ENCODE measurements at places on chromosomes 12 and 14.

DNA sequence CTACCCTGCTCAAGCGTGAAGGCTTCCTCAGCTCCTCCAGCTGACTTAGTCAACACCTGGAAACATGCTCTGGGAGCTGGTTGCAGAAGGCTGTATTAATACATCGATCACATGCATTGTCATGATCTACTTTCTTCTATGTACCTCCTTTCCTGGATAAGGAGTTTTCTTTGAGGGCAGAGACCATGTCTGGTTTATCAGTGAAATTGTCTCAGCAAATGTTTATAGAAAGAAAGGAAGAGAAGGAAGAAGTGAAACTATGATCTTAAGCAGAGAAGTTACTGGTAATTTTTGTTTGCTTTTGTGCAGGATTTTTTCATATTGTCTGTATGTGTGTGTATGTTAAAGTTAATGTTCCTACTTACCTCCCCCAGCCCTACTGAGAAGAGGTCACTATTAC is 4.5 kb downstream of the DYRK4 start:
- no peak for DNase-seq

DNA sequence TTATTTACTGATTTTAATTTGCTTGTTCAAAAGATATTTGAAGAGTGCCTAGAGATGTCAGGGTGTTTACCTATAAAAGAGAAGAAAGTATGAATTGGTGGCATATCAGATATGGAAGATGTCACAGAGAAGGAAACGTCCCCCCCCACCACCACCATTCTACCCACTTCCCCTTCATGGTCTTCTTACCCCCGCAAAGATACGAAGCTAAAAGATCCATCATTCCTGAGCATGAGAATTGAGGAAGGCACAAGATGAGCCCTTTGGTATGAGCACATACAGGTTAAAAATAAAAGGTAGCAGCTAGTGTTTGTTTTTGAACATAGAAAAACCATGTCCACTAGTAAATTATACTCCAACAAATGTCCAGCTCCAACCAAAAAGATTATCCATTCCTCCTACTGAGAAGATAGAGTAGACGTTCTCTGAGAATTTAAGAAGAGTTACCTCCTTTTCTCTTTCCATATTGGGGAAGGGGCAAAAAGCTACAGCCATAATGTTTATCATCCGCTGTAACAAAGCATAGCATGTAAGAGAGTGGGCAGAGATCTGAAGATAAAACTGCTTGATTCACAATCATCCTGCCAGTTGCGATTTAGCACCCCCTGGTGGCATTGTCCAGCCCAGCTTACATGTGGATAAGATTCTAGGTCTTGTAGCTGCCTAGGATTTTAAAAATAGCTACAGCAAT is 29.1 kb downstream of the NFYB start:
- DNase-seq, result peak; percentile 75

DNA sequence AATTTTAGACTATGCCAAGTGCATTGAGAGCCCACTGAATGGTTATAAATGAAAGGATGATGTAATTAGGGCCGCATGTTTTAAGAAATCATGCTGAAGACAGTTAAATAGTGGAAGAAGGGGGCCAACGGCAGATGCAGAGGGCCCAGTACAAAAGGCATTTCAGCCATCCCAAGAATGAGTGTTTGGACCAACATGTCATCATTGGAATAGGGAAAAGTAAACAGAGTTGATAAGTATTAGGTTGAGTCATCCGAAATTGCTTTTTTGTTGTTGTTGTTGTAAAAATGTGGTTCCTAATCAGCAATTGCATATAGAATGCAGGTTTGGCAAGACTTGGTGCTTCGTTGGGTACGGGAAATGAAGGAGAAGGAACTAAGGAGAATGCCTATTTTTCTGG is 29.5 kb downstream of the BMP4 start:
- DNase-seq, result peak; percentile 41

DNA sequence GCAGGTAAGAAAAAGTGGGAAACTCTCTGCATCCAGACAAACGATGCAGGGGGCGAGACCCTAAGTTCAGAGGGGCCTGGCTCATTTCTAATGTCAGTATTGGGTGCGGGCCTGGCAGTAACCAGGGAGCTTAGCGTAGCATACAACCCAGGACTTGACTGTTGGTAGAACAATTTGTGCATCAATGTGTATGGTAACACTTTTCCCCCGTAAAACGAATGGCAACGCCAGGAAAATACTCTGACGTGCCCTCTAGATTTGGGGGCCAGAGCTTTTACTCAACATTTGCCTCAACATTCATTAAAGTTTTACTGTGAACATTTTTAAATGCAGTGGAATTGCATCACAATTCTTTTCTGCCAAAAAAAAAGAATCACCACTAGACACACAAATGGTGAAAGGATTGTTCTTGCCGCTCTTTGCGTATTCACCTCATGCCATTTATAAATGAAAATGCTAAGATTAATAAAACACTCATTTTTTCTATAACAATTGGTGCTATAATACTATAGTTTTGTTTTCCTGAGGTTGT is 867 bp downstream of the RHOJ start:
- DNase-seq, result peak; percentile 23

DNA sequence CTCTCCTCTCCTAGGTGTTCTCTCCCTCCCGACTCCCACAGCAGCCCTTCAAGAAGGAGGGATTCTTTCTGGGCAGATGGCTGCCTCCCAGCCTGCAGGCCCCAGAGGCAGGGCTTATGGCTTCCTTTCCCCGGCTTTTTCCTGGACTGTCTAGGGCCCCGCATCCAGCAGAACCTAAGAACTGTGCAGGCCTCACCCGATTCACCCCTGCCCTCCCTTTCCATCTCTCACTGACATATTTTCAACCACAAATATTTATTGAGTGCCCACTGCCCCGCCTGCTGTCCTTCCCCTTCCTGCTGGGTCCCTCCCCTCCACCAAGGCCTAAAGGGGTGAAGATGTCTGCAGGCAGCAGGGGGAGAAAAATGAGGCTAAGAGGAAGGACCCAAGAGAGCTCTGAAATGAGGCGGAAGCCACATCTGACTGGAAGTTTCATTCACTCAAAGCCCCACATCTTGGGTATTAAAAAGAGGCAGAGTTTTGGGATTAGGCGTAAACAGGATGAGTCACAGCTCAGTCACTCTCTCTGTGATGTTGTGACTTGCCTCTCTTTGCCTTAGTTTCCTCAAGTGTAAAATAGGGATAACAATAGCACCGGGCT is 2.9 kb downstream of the SCNN1A start:
- DNase-seq, result peak; percentile 92

DNA sequence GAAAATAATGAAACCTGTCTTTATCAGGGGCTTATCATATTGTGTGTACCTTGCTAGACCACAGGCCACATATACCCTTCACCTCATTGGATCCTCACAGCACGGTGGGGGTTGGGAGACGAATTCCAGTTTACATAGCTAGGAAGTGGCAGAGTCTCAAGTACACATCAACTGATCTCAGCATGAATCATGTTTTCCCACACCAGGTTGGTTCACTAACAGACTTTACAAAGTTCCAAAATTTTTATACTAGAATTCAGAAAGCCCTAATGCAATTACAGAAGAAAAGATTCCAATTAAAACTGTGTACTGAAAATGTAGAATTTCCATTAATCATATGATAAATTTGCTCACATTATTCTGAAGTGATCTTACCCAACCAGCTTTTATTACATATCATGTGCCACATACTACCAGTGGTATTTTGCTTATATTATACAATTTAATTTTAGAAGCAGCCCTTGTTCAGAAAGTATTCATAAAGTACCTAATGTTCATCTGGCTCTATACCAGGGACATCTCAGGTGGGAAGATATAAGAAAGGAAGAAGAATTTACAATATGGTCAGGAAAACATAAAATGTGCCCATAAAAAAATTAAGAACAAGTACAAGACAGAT is 196.2 kb downstream of the ITPR2 start:
- DNase-seq, result peak; percentile 59

Measured in fibroblast of skin of abdomen (primary cell).